ENCODE measurements at places on chromosomes 3 and 15.

GRCh38 chr3:113626503-113627371 lies 69.7 kb downstream of the USF3 start:
- no peak for DNase-seq

DNA sequence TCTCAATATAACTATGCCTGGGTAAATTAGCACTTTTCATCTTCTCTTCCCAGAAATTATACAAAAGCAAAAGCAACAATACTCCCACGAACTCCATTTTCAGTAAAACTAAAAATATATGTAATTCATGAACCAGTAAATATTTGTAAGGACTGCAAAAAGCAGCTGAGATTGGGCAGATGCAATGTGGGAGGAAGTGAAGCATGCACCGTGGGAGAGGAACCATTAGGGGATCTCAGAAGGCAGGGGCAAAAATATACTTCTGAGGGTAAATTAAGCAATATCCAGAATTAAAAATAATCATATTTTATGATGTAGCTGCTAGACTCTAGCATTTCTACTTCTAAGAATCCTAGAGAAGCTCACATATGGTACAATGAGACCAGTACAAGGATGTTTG lies 20.2 kb downstream of the CFAP91 start:
- no peak for DNase-seq

DNA sequence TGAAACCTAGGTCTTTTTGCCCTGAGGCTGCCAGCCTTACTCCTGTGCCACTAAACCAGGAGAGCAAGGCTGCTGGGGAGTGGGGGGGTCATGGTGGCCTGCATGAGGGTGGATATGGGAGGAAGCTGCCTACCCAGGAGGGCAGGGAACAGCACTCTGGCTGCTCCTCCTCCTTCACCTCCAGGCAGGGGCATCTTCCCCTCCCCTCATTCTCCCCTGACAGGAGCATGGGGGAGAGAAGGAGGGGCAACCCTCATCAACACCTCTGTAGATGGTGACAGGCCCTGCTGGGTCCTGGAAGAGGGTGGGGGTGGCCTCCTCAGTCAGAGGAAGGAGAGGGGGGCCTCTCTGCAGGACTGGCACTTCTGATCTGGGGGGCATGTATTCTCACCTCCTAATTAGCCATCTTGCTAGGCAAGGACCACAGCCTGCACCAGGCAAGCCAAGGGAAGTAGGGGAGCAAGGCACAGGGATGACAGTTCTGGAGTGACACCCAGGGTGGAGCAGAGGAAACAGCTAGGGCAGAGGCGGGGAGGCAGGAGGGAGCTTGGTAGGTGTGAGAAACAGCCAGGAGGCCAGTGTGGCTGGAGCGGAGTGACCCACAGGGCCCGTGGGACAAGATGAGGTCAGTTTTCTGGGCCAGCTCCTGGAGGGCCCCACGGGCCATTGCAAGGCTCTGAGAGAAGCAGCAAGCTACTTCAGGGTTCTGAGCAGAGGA lies 4.9 kb downstream of the CCDC33 start:
- no peak for DNase-seq

GRCh38 chr3:24763393-24763792 lies 268.7 kb upstream of the THRB start:
- DNase-seq: no peak

- DNase-seq: no peak
These were observed 1.7 kb upstream of the TGM5 start for GRCh38 chr15:43268111-43269105.

GRCh38 chr3:171462224-171462623 lies 2.0 kb upstream of the TNIK start:
- no peak for DNase-seq

DNA sequence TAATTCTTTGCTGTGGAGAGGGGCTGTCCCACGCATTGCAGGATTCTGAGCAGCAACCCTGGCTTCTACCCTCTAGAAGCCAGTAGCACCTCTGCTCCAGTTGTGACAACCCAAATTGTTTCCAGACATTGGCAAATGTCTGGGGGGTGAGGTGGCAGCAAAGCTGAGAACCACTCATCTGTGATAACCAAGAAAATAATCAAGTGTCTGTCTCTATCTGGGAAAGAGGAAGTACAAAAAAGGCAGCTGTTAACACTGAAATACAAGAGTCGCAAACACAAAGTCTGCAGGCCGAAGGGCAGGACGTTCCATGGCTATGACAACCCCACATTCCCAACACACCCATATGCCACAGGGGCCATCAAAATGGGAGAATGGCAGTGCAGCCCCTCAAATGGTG lies 42.2 kb upstream of the GNB5 start:
- DNase-seq: no peak

GRCh38 chr3:50201573-50202315 lies 3.3 kb upstream of the SLC38A3 start:
- DNase-seq: no peak

- DNase-seq: no peak
These were observed 174.4 kb upstream of the LPP start for GRCh38 chr3:187979564-187979963.

- no peak for DNase-seq
These were observed 3.2 kb downstream of the IMPDH2 start for GRCh38 chr3:49025793-49026520.

DNA sequence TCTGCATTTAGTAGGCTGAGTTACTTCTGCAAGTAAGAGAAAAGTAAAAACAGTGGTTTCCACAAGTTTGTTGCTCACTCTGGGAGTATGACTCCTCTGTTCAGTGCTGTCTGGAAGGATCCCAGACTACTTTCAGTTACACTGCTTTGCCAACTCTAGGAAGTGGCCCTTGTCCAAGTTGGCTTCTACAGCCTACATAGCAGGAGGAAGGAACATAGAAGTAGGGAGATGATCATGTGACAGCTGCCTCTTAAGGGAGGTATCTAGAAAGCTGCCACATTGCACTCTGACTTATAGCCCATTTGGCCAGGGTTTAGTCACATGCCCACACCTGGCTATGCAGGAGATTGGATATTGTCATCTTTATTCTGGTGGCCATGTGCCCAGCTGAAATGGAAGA lies 298.1 kb downstream of the NSUN3 start:
- DNase-seq: no peak

DNA sequence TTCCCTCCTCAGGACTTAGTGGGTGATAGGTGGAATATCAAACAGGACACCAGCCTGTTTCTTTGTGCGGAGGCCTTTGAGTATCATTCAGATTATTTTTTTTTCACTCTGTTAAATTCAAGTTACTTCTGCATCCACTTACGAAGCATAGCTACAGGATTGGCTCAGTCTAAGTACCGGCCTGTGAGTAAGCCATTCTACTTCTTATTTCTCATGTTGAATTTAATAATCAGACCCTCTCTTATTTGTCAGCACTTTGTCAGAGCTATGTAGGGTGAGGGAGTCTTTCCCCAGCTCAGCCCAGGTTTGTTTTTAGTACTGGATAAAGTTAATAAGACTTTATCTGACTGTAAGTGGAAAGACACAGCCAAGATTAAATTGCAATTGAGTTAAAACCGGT lies 54.7 kb downstream of the ITPR1 start:
- no peak for DNase-seq

GRCh38 chr3:118533676-118534075 lies 501.0 kb downstream of the IGSF11 start:
- no peak for DNase-seq

DNA sequence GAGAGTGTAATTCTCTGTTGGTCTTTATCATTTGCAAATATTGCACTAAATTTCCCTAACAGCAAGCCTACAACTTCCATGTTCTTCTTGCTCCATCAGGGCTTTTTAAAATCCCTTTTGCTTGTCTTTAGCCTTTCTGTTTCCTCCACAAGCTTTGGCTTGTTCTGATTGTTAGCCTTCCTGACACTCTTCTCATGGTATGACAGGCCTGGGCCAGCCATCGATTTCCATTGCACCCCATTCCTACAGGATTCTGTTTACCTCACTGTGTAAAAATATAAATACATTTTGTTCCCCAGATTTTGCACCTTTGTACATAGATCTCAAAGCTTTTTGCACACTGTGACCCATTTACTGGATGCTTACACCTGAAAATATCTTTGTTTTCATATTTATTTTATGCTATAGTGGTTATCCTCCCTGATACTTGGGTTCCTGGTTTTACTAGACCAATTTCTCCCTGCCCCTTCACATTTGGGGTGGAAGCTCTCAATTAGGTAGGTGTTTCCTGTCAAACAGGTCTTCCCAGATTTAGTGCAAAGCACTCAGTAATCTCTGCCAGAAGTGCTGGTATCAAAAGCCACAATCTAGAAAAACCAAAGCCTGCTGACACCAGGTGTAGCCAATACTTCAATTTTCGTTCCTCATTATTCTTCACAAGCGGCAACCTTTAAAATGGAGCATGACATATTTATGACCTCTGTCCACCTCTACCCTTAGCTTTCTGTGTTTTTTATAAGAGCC lies 57.9 kb upstream of the PPP2R3A start:
- no peak for DNase-seq

DNA sequence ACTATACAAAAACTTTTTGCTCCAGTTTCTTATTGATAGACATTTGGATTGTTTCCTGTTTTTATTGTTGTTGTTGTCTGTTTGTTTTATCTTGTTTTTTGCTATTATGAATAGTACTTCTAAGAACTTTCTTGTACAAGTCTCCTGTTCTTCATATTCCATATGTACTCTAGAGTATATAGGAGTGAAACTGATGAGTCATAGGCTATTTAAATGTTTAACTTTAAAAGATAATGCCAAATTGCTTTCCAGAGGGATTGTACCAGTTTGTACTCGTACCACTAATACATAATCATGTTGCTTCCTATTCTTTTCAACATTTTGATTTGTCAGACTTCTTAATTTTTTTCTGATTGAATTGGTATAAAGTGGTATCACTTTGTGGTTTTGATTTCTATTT lies 19.6 kb downstream of the LRRC49 start:
- DNase-seq: no peak

- DNase-seq: no peak
These were observed 6.5 kb downstream of the EPHB3 start for GRCh38 chr3:184567946-184568559.

DNA sequence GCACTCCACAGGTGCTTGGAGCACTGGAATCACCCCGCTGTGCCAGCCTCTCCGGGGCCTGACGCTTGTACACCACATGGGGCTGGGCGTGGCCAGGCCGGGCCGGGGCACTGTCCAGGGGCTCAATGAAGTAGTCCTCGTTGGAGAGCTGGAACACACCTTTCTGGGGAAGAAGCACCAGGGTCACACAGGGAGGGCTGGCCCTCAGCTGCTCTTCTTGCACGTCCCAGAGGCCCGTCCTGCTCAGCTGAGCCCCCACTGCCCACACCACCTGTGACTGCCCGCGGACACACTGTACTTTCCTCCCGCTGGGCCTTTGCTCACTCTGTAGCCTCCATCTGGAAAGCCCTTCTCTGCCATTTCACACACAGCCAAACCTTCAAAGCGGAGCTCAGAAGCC lies 13.3 kb downstream of the ADAMTS7 start:
- DNase-seq: no peak

GRCh38 chr3:152656972-152657355 lies 178.0 kb upstream of the P2RY1 start:
- no peak for DNase-seq

- no peak for DNase-seq
These were observed 223.4 kb upstream of the IL12A start for GRCh38 chr3:159765030-159765859.

- no peak for DNase-seq
These were observed 570.6 kb upstream of the UBE2E2 start for GRCh38 chr3:22632536-22632935.

GRCh38 chr3:186653080-186653707 lies 12.6 kb upstream of the HRG start:
- DNase-seq: no peak

DNA sequence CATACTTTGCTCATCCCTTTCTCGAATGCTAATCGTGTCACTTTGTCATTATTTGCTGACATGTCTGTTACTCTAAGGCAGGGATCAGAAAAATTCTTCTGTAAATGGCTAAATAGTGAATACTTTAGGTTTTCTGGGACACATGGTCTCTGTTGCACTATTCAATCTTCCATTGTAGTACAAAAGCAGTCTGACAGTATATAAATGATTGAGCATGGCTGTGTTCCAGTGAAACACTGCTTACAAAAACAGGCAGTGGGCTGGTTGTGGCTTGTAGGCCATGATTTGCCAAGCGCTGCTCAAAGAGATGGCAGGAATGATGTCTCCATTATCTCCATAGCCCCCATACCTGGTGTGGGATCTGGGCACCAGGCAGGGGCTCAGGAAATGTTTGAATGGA lies 45.6 kb downstream of the TMEM266 start:
- DNase-seq: no peak

DNA sequence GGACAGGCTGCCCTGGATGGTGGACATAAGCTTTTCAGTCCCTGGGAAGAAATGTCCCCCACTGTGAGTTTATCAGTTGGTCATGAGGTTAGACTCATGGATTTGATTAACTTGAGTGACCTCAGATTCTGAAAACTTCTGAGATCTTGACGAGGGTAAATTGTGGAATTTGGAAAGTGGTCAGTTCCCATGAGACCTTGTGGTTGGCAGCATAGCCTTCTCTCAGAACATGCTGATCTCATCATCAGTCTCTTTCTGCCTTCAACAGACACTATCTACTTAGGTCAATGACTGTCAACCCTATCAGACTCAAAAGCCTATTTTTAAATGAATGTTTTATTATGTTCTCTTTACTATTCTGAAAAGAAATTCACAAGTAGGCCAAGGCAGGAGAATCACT lies 45.6 kb upstream of the NDUFB4 start:
- DNase-seq: no peak

GRCh38 chr15:28012231-28012630 lies 86.9 kb downstream of the OCA2 start:
- no peak for DNase-seq

DNA sequence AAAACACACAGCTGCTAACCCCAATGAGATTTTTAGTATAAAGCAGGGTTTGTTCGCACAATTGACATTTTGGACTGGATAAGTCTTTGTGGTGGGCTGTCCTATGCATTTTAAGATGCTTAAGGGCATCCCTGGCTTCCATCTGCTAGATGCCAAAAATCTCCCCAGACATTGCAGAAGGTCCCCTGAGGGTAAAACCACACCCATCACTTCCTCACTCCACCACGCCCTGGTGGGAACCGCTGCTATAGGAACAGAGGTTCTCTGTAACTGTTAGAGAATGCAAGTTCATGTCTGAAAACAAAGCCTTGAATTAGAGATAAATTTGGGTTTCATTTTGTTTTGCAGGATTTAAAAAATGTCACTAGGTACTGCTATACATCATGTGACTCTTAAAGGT lies 67.7 kb downstream of the ARHGEF26 start:
- no peak for DNase-seq

DNA sequence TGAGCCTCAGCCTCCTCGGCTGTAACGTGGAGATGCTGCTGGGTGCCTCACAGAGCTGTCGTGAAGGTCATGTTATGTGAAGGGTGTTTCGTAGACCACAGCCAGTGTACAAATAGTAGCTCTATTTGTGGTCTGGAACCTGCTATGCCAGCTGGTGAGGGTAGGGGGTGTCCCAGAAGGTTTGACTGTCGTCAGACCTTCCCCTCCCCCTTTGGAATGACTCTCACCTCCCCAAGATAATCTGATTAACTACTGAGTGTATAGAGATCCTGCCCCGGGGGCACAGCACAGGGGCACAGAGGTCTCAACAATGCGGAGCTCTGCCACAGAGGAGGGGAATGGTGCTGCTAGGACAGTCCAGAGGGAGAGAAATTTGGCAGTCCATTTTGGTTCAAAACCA lies 20.5 kb downstream of the FGD5 start:
- no peak for DNase-seq
